ENCODE measurements at places on chromosomes 12 and 14.
A peak's percentile ranks its signal among the peaks of the same experiment; 100 is the strongest.

DNA sequence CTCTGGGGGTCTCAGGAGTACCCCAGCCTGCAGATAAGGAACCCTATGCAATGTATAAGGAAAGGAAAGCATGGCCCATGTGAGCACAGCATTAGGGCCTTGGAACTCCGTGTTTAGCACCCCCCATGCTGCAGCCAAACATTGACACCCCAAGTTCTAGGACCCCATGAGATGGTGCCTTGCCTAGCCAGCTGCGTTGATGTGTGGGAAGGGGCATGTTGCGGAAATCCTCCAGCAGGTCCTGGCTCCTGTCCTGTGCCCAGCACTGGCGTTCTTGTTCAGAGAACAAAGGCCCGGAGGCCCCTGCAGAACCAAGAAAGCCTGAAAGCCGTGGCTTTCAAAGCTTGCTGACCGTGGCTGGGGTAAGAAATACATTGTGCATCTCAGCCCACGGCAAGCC, 99.4 kb upstream of the DIO3 start:
- no peak for DNase-seq

DNA sequence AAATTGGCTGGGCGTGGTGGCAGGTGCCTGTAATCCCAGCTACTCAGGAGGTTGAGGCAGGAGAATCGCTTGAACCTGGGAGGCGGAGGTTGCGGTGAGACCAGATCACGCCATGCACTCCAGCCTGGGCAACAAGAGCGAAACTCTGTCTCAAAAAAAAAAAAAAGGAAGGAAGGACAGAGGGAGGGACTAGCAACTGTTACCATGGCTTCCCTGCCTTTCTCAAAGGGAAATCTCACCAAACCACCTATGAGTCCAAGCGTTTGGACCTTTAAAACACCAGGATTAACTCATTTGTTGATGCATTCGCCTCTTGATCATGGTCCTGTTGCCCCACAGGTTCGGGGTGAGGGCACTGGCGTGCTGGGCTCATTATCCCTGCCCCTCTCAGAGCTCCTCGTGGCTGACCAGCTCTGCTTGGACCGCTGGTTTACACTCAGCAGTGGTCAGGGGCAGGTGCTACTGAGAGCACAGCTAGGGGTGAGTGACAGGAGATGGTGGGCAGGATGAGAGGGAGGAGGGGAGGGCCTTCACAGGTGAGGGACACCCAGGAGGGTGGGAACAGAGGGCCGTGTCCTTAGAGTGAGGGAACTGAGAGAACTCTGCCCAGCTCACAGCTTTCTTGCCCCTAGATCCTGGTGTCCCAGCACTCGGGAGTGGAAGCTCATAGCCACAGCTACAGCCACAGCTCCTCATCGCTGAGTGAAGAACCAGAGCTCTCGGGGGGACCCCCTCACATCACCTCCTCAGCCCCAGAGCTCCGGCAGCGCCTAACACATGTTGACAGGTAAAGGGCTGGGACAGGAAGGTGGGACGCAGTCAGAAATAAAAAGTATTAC, 10.2 kb upstream of the MYL6B start:
- DNase-seq: no peak

DNA sequence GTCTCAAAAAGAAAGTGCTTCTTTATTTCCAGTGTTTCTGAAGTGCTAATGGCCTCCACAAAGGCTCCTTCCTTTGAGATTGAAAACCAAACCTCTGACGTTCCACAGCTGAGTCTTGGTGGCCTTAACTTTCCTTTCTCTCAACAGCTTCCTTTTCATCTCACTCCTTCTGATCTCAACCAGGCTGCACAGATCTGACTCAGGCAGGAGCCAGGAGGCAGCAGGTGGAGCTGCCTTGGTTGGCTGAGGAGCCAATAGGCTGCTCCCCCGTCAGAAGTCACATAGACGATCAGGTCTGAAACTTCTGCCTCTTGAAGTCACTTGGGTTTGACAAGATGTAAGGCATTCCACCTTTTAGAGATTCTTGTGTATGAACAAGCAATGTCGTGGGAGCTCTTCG, 9.1 kb upstream of the KCNA5 start:
- no peak for DNase-seq

- no peak for DNase-seq
These were observed 37.2 kb upstream of the RBM19 start for GRCh38 chr12:114003286-114003685.

GRCh38 chr14:103317976-103318580, 16.0 kb upstream of the EIF5 start:
- no peak for DNase-seq

DNA sequence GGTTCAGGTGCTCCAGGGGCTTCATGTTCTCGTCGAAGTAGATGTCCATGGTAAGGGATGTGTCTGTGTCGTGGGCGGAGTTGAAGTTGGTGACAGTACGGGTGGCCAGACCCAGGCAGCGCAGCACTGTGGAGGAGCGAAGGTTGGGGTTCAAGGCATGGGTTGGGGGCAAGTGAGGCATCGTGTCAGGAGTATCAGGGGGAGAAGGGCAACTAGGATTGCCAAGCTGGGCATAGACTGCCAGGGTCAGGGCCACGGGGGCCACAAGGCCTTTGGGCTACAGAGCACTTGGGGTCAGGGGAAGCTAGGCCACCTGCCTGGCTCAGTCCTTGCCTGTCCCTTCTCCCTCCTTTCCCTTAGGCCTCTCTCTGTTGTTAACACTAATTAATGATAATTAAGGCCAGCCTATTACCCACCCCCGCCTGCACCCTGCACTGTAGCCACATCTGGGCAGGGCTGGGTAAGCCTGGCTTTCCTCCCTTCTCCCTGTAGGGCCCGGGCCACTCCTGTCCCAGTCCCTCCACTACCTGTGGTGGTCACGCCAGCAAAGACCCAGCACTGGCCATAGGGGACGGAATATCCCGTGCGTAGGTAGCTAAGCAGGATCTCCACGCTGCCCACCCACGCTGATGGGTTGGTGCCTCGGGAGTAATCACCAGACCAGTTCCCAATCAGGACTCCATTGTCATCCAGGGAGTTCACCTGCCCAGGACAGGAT, 4.3 kb downstream of the TGM1 start:
- DNase-seq: no peak

DNA sequence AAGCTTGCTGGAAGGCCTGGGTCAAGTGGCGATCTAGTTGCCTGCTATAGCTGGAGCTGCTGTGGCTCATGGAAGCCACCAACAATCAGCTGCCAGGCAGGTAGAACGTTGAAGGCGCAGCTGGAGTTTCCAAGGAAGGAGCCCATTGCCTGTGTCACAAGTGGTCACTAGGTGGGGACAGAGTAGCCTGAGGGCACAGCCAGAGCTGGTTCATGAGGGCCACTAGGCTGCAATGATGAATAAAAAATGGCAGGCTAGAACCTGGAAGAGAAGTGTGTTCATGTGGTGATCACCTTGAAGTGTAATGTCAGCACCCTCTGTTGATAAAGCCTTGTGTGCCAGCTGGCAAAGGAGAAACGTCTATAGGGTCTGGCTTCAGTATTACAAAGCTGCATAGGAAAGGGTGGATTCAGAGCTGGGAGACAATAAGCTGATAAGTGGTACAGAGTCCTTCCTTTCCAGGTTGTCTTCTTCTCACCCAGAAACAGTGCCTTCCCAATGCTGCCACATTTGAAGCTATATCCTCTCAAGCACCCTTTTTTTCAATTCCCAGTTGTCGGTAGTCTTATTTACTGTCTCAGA, 165.8 kb downstream of the EMP1 start:
- DNase-seq: peak; percentile 18

GRCh38 chr12:62903151-62903550, 31.8 kb downstream of the PPM1H start:
- DNase-seq: no peak

DNA sequence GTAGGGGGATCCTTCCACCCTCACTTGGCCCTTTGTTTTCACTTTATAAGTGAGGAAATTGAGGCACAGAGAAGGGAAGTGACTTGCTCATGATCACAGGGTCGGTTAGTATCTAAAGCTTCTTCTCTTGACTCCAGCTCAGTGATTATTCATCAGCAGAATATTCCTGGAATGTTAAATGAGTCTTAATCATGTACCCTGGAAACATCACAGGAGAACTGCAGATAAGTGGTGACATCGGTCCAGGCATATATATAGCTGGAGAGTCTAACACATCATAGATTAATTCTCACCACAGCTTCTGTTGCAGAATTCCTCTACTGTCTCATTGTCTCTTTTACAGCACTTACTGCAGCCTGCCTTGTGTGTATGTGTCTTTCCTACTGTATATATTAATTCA, 69.9 kb downstream of the PAH start:
- DNase-seq: no peak

DNA sequence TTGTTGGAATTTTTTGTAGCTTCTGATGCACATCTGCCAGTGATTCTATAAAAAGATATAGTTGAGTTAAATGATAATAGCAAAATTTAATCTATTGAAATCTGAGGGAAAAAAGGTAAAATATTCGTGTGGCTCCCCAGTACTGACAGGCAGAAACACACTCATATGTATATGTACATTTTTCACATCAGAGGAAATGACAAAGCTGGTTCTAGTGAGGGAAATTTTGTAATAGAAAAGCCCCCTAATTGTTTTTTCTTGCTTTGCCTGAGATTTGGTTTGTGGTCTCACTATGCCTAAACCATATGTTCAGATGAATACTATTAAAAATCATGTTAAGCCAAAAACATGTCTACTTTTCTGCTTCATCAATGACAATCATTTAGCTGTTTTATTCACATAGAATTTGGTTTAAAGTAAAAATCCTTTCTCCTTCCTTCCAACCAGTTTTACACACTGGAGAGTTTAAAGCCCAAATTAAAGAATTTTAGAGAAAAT, 203.5 kb downstream of the ANO6 start:
- DNase-seq: no peak

DNA sequence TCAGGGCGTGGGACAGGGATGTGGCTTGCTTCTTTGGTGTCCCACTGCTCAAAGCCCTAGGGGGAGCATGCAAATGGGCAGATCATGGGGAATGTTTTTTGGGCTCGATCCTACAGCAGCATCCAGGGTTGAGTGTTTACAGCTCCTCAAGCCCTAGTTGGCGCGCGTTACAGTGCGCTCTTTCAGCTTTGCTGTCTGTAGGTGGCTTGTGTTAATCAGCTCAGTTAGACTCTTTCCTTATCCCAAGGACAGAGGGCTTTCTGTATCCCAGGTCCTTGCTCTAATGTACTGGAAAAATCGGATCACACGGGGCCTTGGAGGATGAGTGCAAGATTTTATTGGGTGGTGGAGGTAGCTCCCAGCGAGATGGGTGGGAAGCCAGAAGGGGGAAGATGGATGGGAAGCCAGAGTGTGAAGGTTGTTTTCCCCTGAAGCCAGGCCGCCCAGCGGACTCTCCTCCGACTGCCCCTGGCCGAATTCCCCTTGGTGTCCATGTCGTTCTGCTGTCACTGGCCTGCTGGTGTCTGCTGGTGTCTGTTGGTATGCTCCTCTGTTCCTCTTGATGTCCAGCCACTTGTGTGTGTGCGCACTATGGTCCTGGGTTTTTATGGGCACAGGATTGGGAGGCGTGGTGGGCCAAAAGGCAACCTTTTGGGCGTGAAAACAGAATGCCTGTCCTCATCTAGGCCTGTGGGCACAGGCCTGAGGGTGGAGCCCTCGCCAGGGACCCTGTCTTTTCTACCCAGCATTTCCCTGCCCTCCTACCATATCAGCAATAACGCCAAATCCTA, 10.7 kb upstream of the TXNRD1 start:
- DNase-seq: no peak

Measured in stimulated activated CD8-positive, alpha-beta memory T cell treated with anti-CD3 and anti-CD28 coated beads, Interleukin-7, amount 100 ng/mL, for 24 hours (primary cell).